Inflammatory macrophage (primary cell): ENCODE measurements at places on chromosomes 6 and 20.
A peak's percentile ranks its signal among the peaks of the same experiment; 100 is the strongest.

GRCh38 chr6:32945953-32946352 lies 5.1 kb upstream of the HLA-DMB start:
- no peak for DNase-seq

- no peak for DNase-seq
These were observed 76.6 kb upstream of the CST7 start for GRCh38 chr20:24872291-24873024.

DNA sequence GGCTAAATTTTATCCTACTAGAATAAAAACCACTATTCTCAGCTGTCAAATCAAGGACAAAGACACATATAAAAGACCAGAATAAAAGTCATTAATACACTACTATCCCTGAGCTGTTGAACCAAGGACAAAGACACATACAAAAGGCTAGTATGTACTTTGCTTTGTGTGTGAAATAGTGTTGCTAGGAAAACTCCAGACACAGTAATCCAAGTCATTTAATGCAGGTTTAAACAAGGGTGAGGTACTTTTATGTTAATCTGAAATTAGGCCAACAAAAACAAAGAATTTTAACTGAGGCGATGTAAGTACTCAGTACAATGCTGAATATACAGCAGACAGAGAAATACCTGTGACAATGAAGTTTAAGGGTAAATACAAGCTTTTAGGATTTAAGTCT lies 18.9 kb downstream of the GCLC start:
- no peak for DNase-seq

GRCh38 chr6:90411292-90411781 lies 114.7 kb upstream of the BACH2 start:
- no peak for DNase-seq

GRCh38 chr6:161415302-161415855 lies 141.5 kb upstream of the AGPAT4 start:
- no peak for DNase-seq

DNA sequence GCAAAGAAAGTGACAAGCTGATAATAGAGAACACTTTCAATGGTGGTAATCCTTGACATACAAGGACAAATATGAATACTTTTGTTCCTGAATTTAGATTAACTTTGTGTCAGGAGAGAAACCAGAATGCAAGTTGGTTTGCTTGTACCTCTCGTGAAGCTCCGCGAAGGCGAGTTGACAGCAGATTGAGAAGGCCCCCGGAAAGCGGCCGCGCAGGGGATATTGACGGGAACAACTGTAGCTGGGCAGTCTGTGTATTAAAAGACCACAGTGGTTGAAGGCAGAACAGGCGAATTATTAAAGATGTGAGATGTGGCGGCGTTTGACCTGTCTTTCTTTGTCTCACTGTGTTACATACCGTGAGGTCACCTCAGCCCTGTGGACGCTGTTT lies 175.8 kb upstream of the RALGAPA2 start:
- DNase-seq = no peak

- DNase-seq = peak; percentile 45
These were observed 10.8 kb upstream of the SMIM29 start for GRCh38 chr6:34259529-34260069.
